ENCODE measurements at places on chromosomes 7 and 10.

- DNase-seq = peak; percentile 55
These were observed 1.8 kb downstream of the SMURF1 start for GRCh38 chr7:99141841-99142726.

- DNase-seq = no peak
These were observed 82.8 kb upstream of the ZNF32 start for GRCh38 chr10:43731486-43731885.

DNA sequence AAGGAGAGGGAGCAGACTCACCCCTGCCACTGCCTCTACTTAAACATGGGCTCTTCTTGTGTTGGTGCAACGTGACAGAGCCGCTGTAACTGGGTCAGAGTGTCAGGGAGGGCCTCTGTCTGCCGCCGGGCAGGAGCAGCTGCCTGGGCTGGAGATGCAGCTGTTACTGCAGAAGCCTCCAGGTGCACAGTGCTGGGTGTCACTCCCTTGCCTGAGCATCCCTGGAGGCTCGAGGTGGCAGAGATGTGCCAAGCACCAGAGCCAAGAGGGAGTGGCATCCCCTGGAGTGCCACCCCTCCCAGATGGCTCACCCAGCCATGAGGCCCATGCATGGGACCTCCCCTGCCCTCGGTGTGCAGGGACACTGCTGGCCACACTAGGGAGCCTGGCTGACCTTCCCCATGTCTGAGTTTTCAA lies 145.7 kb downstream of the PRPF18 start:
- no peak for DNase-seq

DNA sequence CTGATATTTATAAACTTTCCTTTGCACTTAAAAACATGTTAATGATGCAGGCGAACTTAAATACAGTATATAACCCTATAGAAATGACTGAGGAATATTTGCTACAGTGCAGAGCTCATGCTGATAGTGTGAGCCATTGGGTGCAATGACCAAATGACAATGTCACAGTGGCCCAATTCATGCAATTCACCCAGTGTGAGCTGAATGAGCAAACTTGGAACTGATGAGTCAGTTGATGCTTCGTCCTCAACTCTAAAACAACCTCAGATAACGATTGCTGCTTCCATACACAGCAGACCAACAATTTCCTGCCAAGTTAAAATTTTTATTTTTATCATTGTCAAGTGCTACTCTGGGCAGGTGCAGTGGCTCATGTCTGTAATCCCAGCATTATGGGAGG lies 12.1 kb upstream of the ZC3HAV1L start:
- no peak for DNase-seq

DNA sequence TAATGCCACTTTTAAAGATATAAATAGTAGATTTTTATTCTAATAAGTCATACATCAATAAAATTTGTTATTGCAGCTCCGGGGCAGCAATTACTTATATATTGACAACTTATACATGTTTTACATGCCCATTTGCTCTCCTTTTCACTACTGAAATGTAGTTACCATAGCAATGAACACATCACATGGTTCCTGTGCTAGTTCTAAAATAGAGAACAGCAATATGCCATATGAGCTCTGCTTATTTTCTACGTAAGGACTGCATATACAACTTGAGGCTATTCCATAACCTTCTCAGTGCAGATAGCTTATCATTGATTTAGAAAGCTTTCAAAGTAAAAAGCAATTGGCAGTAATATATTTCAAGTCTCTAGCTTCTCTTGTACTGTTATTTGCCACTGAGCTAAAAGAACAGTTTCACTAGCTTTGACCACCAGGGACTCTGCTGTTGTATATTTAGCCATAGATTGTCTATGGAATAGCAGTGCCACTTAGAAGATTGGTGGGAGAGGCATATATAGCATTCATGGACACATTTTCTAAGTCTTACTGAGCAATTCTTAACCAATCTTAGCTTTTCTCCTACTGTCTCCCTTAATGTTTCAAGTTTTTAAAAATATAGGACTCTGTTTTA lies 270.2 kb upstream of the KAT6B start:
- DNase-seq = no peak

DNA sequence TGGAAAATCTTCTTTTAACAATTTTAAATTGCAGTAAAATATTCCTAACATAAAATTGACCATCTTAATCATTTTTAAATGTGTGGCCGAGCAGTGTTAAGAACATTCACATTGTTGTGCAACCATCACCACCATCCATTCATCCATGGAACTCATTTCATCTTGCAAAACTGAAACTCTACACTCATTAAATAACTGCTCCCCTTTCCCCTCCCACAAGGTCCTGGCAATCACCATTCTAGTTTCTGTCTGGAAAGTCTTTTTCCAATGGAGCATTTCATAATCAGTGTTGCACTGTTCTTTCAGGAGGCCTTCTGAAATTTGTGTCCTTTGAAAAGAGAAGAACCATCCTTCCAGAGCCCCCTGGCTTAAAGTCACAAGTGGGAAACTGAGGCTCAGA lies 233.1 kb downstream of the PLXNA4 start:
- DNase-seq = no peak

- no peak for DNase-seq
These were observed 276.3 kb downstream of the ZMYND11 start for GRCh38 chr10:411603-412002.

DNA sequence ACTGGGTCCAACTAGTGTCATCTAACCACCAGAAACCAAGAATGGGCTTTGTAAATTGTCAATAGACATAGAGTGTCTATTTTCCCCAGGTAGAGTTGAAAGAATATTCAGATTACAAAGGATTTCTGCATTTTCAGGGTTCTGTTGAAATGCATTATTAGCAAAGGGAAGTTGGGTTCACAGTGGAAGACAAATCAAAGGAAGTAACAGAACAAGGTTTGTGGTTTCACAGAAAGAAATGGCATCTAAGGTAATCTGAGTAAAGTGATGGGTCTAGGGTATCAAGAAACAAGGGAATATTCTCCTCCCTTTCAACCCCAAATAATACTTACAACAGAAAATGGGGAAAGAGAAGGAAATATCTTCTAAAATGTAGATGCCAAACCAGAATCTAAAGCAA lies 25.8 kb downstream of the CEP41 start:
- DNase-seq = no peak

DNA sequence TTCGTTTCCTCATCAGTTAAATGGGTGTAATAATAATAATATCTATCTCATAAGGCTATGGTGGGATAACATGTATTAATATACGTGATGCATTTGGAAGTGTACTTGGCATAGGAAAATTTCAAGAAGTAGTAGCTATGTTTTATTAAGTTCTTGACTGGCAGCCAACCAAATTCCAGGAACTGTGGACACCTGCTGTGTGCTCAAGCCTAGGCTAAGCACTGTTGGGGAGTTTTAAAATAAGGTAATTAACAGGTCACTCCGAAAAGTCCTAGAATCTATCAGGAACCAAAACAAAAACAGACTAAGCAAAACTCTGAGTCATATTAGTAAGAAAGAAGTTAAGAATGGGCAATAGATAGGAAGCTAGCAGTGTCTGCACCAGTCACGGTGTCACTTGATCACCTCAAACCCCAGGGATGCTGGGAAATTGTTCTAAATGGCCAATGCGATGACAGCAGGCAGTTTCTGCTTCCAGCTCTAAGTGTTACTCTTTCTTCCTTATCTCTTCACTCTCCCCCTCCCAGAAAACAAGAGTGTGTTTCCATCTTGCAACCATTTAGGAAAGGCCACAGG lies 92.0 kb upstream of the GDF10 start:
- peak; percentile 39 for DNase-seq

DNA sequence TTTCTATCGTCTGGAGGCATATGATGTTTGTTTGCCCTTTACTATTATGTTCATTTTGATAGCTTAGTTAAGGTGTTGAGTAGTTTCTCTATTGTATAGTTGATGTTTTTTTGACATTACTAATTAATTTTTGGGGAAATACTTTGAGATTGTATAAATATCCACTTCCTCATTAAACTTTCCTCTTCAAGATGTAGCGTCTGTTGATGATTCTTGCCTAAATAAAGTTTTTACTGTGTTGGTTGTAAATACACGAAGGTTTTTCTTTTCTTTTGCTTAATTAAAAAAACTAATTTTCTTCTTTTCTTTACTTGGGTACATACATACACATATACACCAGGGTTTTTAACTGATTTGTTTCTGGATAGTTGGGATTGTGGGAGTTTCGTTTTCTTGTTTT lies 8.5 kb downstream of the KMT2E start:
- no peak for DNase-seq

- no peak for DNase-seq
These were observed 90.2 kb upstream of the GNA12 start for GRCh38 chr7:2934211-2934731.

DNA sequence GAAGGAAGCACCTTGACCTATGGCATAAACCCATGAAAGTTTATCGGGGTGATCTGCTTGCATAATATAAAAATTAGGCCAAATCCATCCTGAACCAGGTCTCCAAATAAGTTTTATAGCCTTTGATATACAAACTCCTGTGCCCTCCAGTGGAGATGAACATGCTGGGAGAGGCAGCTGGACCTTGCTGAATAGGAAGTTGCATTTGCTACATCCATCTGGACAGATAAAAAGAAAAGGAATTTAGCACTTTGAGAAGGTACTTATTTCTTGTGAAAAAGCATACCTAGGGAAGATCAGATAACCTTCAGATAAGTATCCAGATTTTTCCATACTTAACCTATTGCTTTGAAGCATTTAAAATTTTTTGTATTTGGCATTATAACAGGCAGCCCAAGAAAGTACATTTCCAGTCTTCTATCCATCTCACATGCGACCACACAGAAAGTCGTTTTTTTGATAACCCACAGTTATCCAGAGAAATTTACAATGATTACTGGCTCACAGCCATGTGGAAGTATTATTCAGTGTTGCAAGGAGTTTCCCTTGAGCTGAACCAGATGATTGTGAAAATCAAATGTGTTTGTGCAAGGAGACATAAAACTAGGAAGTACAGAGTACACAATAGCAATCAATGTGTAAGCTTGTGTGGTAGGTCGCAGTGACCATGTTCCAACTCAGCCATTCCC lies 124.4 kb upstream of the STK17A start:
- DNase-seq = no peak

- no peak for DNase-seq
These were observed 852.9 kb downstream of the LRMDA start for GRCh38 chr10:76284351-76284750.

DNA sequence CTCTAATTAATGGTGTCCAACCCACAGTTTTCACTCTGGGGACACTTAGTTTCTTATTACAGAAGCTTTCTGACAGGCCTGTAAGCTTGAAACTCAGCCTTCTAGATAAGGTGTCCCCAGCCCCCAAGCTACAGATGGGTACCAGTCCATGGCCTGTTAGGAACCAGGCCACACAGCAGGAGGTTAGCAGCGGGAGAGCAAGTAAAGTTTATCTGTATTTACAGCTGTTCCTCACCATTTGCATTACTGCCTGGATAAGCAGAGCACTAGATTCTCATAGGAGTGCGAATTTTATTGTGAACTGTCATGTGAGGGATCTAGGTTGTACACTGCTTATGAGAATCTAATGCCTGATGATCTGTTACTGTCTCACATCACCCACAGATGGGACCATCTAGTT lies 93.7 kb downstream of the TMEM26 start:
- DNase-seq = no peak

GRCh38 chr7:127957886-127958285 lies 73.4 kb downstream of the LRRC4 start:
- no peak for DNase-seq

DNA sequence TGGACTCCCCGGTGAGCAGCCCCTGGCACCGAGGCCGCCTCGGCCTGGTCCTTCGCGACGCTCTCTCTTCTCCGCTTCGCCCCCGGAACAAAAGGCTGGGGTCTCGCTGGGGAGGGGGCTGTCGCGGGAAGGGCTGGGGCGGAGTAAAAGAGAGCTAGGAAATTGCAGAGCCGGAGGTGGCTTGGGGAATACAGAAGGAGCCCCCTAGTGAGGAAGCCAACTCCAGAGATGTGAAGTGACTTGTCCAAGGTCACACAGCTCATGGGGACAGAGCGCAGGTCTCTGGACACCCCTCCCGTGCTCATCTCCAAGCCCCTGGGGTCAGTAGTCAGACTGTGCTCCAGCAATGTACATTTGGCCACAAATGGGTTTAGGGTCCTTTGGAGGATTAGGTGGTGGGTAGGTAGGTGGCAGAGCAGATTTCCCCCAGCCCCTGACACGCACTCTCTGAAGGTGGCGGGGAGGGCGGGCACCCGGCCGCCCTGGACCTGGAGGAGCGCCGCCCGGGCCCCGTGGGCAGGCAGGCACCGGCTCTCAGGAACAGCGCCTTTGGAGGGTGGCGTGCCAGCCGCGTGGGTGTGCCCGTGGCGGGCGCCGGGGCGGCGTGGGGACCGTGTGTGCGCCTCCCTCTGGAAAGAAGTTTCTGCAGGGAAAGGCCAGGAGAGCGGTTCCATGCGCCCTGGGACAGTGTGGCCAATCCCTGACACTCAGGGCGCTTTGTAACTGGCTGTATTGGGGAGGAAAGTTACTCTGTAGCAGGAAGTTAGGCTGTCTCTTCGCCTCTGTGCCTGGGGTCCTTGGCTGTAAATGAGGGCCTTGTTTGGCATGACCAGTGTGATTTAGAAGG lies 910 bp downstream of the WIPF3 start:
- DNase-seq = no peak

DNA sequence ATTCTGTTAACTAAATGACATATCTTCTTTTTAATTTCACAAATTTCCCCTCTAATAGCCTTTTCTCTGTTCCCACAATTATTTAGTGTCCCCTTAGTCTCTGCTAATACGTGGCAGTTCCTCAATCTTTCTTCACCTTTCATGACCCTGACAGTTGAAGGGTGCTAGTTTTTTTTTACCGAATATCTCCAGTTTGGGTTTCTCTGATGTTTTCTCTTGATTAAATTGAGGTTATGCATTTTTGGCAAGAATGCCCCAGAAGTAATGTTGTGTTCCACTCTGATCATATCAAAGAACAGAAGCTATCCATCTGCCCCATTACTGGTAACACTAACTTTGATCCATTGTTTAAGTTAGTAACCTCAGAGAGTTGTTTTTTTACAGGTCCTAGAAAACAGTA lies 133.6 kb upstream of the ASAH2 start:
- no peak for DNase-seq

DNA sequence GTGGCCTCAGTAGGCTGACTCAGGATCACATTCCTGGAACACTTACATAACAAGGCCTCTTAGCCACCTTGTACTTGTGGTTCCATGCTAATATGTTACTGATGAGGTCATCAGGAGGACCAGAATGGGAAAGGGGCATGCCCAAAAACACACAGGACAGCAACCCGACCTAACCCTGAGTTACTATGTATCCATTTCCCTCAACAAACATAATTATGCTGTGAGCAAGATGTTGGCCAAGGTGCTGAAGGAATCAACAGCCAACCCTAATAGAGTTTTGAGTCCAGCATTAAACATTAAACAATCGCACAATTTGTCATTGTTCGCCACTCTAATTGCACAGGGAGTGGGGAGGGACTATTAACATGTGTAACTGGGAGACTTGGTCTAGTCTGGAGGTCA lies 129.4 kb downstream of the PLPP4 start:
- no peak for DNase-seq

GRCh38 chr10:129949891-129950291 lies 14.2 kb downstream of the EBF3 start:
- DNase-seq = no peak

- DNase-seq = no peak
These were observed 126.8 kb downstream of the ALOX5 start for GRCh38 chr10:45500798-45501197.

GRCh38 chr7:28729281-28729680 lies 228.8 kb downstream of the TRIL start:
- no peak for DNase-seq

GRCh38 chr10:118457824-118458428 lies 115.8 kb upstream of the FAM204A start:
- DNase-seq = no peak
